ENCODE measurements at places on chromosomes 1 and 21.
A peak's percentile ranks its signal among the peaks of the same experiment; 100 is the strongest.

GRCh38 chr1:193417945-193418744 lies 231.7 kb upstream of the B3GALT2 start:
- DNase-seq, result no peak

- DNase-seq, result peak; percentile 41
These were observed 59.6 kb downstream of the RPS6KC1 start for GRCh38 chr1:213110349-213111300.

- DNase-seq, result no peak
These were observed 18.5 kb downstream of the SLC16A1 start for GRCh38 chr1:112937495-112937894.

DNA sequence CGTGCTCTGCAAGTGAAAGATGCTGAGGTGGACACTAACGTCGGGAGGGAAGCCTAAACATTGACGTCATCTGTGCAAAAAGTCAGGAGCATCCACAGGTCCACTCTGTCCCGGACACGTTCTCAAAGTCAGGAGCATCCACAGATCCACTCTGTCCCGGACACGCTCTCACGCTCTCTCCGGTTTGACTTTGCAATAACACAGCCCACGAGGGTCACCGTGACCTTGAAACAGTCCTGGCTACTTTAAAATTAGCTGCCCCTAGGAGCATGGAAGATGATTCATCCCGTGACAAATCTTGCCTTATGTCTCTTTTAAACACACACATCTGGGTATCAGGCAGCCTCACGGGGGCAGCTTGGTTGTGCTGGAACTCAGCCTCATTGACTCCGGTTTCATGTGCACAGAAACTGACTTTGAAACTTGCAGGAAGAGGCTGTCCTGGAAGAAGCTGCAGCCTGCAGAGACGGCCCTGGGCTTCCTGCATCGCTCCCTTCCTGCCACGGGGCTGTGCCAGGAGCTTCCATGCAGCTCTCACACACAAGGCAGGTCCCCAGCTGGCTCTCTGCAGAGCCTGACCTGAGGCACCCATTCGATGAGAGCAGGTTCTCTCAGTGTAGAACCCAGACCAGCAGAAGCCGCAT lies 18.1 kb upstream of the COL18A1 start:
- no peak for DNase-seq

DNA sequence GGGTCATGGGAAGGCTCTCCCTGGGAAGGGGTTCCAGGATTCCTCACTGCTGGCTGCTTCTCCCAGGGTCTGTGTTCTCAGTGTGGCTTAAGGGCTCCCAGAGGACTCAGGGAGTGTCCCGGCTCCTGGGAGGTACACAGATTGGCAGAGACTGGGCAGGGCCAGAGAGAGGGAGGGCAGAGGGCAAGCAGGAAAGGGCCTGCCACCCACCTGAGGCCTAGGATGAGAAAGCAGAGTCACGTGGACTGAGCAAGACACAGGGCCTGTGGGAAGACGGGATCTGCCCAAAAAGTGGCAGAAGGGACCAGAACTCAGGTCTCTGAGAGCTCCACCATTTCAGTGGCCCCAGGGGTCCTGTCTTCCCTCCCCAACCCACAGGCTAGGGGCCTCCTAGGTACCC lies 871 bp downstream of the SLFNL1 start:
- DNase-seq, result no peak

Measured in GM12878 (cell line).